Neural progenitor cell (in vitro differentiated cells): ENCODE measurements at places on chromosomes 1 and 21. TPM values are rescaled to one million over a fixed set of nuclear protein-coding genes. Genes with fewer than 3 reads are reported as not detected.
A peak's percentile ranks its signal among the peaks of the same experiment; 100 is the strongest.

DNA sequence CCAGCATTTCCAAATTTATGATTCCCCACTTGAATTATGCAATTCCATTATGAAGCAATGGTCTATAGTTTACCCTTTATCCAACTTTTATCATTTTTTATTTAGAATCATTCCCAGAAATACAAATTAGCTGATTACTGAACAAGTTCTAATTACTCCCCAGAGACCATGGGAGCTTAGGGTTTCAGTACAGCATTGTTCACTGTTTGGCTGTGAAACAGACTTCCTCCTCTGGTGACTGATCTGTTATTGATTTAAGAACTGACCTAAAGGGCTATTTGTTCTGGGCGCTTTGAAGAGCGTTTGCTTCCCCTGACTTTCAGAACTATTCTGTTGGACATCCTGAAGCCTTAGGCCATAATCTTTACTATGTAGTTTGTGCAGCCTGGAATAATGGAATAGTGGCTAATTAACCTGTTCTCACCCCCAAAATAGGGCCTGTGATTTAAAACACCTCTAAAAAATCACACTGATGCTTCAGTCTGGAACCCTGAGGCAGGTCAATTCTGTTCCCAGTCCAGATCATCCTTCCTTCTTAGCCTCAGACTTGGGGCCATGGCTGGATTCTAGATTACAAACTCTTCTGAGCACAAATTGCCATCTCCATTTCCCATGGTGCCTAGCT lies 58.7 kb downstream of the ALG14 start:
- DNase-seq: no peak

GRCh38 chr1:46026531-46026930 lies 105.9 kb downstream of the PIK3R3 start:
- DNase-seq: no peak

AKR7A3 gene
- total RNA-seq: 0.96 TPM in 1 of 2 replicates, not detected in the other

RGS18 gene
- total RNA-seq: not detected in 2 replicates

GRCh38 chr21:29801122-29801521 lies 138.7 kb downstream of the GRIK1 start:
- no peak for DNase-seq

RCAN3 gene
- 7.5 and 9.3 TPM in 2 replicates for total RNA-seq

DNA sequence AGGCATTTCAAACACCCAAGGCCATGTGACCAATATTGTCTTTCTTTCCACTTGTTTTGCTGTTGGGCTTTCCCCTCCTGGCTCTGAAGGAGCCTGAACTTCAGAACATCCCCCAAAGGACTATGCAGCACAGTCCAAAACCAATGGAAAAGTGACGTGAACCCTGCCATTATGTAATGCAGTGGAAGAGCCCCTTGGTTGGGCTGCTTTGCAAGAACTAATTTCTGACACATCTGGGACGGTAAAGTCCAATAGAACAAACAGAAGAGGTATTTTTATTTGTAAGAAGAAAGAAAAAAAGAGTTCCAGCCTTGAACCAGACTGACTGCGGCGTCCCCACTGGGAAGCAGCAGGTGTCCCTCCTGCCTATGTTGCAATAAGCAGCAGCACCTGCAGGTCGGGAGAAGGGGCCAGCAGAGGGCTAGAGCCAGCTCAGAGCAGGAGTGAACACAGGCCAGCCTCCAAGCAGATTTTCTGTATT lies 116.7 kb downstream of the CDC7 start:
- DNase-seq: peak; percentile 59

DNA sequence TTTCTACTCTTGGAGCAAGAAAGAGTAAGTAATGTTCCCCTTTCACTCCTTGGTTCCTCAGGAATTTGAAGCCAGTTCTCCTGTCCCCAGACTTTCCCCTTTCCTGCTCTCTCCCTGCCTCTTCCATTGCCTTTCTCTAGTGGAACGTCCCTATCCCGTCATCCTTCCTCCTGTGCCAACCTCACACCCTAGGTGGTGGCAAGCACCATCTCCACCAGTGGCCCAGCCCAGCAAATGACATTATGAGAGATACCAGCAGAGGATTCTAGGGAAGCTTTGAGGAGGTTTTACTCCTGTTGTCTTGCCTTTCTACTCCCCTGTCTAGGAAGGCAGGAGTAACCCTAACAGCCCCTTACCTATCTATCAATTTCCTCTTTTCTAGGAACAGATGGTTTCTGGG lies 8.1 kb upstream of the TACSTD2 start:
- DNase-seq: no peak

ADAMTS1 gene
- total RNA-seq: 6.7 and 7.5 TPM in 2 replicates

GRCh38 chr1:203327684-203328457 lies 22.6 kb downstream of the BTG2 start:
- peak; percentile 93 for DNase-seq

DNA sequence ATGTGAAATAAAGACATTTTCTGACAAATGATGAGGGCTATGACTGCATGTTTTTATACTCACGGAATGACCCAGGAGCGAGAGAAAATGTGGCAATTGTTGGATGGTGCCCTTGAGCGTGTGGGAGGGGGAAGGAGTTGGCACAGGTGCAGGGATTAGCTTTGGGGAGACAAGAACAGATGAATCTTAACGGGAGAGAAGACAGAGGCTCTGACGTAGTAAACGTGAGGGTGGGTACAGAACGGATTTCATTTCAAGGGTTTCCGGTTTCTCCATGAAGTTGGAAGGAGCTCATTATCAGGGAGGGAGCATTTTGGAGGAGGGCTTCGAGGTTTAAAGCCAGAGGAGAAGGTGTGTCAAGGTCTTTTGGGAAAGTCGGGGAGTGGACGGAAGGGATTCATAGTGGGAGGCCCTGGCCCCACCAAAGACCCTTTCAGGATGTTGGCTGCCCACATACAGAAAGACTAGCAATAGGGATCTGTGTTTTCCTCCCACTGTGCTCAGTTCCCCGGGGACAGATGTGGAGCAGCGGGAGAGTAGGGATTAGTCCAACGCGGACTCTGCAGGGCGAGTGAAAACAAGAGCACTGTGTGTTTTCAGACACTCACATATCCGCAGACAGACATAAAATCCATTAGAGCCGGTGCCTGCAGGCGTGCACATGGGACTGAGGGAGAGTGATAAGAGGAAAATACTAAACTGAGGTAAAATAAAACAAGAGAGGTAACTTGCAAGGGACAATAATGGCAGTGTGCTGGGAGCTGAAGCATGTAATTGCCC lies 584.1 kb downstream of the AJAP1 start:
- peak; percentile 16 for DNase-seq

NBL1 gene
- 2.4 and 7.7 TPM in 2 replicates for total RNA-seq

- DNase-seq: no peak
Measured at GRCh38 chr1:61287734-61288133, 205.4 kb downstream of the NFIA start.

GRCh38 chr1:183168308-183168707 lies 17.8 kb upstream of the LAMC2 start:
- no peak for DNase-seq

TRIM62 gene
- total RNA-seq: 1.4 and 5.0 TPM in 2 replicates

EFNA3 gene
- 4.0 and 9.6 TPM in 2 replicates for total RNA-seq

TBX15 gene
- 2.8 and 2.9 TPM in 2 replicates for total RNA-seq

FMOD gene
- 0.19 TPM in 1 of 2 replicates, not detected in the other for total RNA-seq

DNA sequence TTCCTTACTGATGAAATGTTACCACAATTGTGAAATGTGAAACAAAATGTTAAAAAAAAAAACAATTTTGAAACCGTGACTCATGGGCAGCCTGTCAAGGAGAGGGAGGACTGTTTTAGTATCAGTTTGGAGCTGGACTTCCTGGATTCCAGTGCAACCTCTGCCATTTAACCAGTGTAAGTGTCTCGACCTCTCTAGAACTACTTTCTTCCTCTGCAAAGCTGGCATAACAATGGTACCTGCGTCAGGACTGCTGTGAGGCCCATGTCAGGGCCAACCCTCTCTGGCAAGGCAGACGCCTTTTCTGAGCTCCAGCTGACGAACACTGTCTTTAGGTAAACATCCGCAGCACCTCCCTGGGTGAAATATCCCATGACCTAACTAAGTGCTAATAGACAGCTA lies 20.9 kb downstream of the URB1 start:
- DNase-seq: no peak

DNA sequence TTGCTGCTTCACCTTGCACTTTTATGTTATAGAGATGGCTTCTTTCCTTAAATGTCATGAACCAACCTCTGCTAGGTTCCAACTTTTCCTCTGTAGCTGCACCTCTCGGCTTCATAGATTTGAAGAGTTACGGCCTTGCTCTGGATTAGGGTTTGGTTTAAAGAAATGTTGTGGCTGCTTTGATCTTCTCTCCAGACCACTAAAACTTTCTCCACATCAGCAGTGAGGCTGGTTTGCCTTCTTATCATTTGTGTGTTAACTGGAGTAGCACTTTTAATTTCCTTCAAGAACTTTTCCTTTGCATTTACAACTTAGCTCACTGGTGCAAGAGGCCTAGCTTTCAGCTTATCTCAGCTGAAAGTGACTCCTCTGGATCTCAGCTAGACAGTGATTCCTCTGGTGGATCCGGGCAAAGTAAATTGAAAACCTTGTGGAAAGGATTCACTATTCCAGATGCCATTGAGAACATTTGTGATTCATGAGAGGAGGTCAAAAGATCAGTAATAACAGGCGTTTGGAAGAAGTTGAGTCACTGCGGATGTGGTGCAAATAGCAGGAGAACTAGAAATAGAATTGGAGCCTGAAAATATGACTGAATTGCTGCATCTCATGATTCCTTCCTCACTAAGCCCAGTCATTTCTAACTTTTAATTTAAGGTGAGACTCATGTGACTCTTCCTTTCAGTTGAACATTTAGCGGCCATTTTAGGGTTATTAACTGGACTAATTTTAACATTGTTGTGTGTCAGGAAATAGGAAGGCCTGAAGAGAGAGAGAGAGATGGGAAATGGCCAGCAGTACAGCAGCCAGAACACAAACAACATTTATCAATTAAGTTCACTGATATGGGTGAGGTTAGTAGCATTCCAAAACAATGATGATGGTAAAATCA lies 16.2 kb upstream of the RGS1 start:
- DNase-seq: no peak

DNA sequence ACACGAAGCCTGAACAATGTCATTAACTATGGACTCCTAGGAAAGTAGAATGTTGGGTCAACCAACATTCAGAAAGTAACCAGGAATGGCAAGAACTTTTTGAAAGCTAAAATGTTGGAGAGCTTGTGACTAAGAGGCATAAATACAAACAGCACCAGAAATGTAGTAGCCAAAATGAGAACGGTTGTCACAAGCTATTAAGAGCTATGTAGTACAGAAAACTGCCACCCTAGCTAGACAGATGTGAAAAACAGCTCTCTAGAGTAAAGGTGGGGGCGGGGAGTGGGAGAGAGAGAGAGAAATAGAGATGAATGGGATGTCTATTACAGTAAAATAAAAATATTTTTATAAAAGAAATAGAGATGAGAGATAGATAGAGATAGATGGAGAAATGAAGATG lies 35.1 kb downstream of the SLC44A5 start:
- no peak for DNase-seq

GRCh38 chr21:39313042-39313570 lies 326 bp downstream of the BRWD1 start:
- peak; percentile 58 for DNase-seq

- no peak for DNase-seq
Measured at GRCh38 chr1:201902198-201902597, 13.5 kb downstream of the SHISA4 start.
